ENCODE measurements at places on chromosomes 1 and 21.

GRCh38 chr1:229286099-229286766 is 15.3 kb downstream of the RAB4A start:
- DNase-seq: no peak

DNA sequence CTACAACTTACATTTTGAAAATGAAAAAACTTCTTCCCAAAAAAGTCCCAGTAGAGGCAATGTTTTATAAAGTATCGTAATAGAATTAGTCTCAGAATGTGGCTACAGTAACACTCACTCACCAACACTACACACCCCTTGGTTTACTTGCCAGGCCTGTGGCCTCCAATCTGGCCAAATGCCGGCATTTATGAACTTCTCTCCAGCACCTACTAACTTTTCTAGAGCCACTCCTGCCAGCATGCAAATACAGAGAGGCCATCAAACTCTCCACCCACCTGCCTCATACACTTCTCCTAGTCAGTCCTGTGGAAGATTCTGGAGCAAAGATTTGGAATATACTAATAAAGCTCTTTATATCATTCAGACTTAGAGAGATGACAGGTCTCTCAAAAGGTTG is 32.3 kb downstream of the STPG1 start:
- no peak for DNase-seq

GRCh38 chr1:1038694-1039093 is 18.8 kb downstream of the AGRN start:
- DNase-seq: no peak

- no peak for DNase-seq
These were observed 24.0 kb downstream of the IL6R start for GRCh38 chr1:154429118-154429517.

DNA sequence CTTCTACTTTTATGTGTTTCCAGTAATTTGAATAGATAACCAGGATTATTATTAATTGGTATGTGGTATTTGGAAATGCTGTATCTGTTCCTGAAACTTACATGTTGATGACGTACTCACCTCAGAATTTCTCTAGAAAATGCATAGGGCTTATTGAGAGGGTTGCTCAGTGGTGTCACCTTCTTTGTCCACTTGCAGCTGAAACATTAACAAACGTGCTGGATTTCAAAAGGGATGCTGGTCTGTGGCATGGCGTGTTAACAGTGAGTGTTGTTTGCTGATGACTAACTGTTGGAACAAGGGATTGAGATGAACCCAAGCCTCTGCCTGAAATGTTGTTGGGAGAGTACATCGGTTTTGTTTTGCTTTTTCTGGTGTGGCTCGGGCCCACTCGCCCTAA is 67.9 kb downstream of the S100B start:
- DNase-seq: no peak

All from 8988T (cell line).